HFFc6 (cell line): ENCODE measurements at places on chromosomes 7 and 10.
A peak's percentile ranks its signal among the peaks of the same experiment; 100 is the strongest.

- DNase-seq, result peak; percentile 49
Observed at GRCh38 chr7:44448922-44449583, 41.4 kb downstream of the NUDCD3 start.

DNA sequence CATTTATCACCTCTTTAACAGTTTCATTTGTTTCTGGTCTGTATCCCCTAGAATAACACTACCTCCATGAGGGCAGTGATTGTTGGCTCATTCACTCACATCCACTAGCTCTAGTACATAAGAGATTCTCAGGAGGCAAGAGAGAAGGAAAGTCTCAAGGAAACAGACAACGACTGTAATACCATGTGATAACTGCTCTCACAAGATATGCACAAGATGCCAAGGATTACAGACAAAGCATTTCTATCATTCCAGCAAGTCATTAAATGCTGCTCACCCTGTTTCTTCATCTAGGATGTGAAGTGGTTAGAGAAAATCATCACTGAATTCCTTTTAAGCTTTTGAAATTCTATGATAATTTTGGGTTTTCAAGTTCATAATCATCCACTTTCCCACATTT, 115.3 kb downstream of the HIBADH start:
- peak; percentile 37 for DNase-seq

DNA sequence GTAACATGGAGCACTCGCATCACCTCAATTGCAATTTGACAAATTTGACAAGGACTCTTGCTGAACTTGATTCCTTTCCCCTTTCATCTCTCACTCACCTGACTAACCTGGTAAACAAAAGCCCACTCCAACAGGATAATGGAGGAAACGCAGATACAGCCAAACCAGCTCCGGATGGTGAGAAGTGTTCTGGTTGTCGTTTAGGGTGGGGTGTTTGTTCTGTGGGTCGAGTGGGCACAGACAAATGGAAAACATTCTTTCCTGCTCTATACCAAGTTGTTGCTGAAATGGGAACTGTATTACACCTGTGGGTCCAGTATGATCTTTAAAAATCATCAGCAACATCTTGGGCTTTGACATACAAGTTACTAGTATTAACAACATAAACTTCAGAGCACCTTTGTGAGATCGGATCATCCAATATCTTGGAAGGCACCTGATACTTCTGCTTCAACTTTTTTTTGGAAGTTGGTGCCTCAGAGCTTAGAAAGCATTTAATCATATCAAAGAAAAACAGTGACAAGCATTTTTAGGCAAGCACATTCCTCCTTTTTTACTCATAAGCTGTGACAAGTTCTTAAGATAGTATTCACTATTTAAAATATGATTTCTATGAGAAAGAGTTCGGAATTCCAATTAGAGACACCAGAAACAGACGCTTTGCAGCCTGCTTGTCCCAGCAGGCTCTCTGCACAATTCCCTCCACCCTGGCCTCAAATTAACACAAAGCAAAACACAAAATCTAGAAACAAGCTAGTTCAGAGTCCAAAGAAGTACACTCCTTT, 58.1 kb downstream of the CCDC186 start:
- peak; percentile 8 for DNase-seq

- no peak for DNase-seq
Observed at GRCh38 chr10:123771877-123772644, 105.9 kb downstream of the GPR26 start.

- no peak for DNase-seq
Observed at GRCh38 chr7:44224080-44224973, 23.5 kb downstream of the YKT6 start.

DNA sequence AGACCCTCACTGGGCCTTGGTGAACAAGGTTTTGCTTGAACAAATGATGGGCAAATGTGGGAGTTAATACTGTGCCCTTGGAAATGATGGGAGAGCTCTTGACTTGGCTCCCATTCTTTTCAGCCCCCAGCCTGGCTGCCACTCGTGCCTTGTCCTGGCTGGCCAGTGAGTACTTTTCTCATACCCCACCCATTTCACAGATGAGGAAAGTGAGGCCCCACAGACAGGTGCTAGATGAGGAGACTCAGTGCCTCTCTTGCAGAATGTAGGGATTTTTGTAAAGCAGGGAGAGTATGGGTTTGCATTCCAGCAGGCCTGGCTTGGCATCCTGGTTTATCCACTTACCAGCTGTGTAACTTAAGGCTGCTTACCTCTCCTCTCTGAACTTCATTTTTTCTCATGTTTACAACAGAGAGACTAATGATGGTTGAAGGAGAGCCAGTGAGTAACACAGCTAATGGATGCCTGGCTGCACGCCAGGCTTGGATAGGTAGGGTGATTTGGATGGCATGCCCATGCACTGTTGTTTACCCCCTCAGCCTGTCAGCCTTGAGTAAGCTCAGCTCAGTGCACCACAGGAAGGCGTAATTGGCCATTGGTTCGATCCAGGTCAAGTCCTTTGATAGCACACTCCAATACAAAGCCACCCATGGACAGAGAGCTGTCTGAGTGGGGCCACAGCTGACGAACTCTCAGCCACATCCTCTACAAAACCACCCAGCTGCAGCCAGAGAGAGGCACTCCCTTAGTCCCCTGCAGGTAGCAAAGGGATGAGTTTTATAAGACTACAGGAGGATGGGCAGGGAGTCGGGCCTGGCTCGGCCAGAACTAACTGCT, 436.8 kb downstream of the RPS24 start:
- no peak for DNase-seq

- DNase-seq, result peak; percentile 40
Observed at GRCh38 chr7:131071786-131072504, 255.7 kb upstream of the MKLN1 start.

- no peak for DNase-seq
Observed at GRCh38 chr7:122842971-122843370, 43.3 kb downstream of the CADPS2 start.

DNA sequence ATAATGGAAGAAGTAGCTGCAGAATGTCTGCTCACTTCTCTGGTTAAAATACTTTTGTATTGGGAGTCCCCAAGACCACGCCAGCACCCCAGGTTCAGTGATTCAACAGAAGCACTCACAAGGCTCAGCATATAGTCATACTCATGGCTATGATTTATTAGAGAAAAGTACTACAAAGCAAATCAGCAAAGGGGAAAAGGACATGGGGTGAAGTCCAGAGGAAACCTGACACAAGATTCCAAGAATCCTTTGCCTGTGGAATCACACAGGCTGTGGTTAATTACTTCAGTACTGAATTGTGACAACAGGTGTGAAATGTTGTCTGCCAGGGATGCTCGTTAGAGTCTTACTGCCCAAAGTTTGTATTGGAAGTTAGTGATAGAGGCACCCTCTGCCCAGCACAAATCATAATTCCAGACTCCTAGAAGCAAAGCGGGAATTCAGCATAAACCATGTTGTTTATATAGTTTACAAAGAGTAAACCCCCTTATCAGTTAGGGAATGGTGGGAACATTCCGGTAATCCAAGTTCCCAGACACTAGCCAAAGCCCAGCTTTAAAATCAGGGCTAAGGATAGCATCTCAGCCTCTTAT, 79.4 kb downstream of the HYCC1 start:
- DNase-seq, result peak; percentile 43

DNA sequence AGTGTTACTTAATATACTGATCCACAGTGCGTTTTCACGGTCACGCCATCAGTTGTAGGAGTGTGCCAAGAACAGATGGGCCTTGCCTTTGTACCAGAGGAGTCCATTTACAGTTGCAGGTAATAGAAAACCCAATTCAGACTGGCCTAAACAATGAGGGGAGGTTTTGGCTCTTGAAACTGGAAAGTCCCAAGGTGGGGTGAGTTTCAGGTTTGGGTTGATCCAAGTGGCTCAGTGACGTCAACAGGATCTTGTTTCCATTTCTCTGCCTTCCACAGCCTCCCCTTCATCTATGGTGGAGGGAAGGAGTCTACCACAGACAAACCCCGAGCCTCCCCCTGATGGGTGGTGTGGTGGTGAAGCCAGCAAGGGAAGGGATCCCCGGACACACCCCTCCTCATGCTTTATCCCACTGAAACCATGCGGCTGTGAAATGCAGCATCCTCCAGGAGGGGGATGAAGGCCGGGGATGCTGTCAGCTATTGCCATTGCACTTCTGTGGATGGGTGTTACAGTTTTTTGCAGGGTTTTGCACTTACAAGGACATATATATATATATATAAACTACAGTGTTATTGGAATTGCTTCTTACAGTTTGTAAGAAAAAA, 14.8 kb upstream of the SH2D4B start:
- DNase-seq, result no peak

DNA sequence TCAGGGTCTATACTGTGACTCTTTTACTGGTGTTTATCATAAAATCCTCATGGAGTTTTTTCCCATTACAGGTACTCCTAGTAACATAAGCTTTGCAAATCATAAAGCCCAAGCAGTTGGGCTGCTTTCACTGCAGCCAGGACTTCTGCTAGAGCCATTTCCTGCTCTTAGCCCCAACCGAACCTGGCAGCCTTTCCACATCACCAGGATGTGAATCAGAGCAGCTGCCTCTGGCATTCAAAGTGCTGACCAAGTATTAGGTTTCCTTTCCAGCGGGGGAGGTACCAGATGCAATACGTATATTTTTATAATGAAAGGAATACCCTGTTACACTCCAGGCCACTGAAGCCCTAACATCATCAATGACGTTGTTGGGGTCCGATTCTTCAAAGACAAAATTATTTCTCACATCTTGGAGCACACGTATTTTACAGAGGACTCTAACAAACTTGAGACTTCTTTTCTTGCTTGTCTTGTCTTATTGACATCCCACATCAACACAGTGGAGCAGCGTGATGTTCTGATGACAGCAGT, 3.6 kb upstream of the HTR5A start:
- DNase-seq, result peak; percentile 67

- no peak for DNase-seq
Observed at GRCh38 chr7:83476511-83477050, 172.4 kb downstream of the SEMA3E start.

- DNase-seq, result no peak
Observed at GRCh38 chr10:101903827-101904550, 60.4 kb upstream of the KCNIP2 start.

GRCh38 chr7:90957883-90958282, 306.4 kb upstream of the FZD1 start:
- DNase-seq, result no peak

DNA sequence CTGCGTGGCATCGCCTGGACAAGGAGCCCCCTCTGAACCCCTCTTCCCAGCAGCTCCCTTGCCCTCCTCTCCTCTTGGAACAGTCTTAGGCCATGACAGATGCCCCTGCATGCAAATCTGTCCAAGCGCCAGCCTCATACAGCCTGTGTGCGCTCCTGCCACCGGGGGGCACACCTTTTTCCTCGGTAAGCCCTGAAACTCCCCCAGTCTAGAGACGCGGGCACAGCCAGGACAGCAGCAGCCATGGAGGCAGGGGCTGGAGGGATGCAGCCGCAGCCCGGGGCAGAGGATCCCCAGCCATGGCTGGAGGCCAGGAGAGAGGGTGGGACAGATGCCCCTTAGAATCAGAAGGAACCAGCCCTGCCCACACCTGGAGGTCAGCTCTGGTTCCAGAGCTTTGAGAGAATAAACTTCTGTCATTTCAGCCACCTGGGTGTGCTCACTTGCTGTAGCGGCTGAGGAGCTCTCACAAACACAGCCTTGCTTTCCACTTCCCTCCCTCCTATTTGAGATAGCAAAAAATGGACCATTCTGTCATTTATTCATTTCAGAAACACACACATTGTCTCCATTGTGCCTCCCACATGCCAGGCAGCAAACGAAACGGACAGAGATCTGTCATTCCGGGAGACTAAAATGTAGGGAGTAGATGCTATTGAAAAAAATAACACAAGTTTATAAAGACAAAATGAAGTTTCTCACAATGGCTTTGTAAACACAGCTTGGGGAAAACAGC, 241.5 kb downstream of the WDR37 start:
- no peak for DNase-seq

GRCh38 chr7:40470817-40471216, 336.0 kb downstream of the SUGCT start:
- no peak for DNase-seq

DNA sequence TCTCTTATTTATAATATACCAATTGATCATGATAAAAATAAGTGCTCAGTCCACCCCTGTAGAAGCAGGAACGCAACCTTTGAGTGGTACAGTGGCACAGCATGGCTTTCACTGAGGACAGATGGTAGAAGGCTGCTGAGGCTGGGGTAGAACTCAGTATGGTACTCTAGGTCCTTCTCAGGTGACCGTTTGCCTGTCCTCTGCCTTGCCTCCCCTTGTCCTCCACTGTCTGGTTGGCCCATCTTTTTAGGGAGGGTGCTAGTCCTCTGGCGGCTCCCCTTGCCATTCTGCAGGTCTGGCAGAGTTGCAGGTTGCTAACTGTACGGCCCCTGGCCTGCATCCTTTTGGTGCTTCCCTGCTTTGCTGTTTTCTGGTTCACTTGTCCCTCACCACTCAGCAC, 27.3 kb downstream of the SLC18A2 start:
- no peak for DNase-seq

- DNase-seq, result no peak
Observed at GRCh38 chr10:44967616-44968015, 8.0 kb downstream of the RASSF4 start.

DNA sequence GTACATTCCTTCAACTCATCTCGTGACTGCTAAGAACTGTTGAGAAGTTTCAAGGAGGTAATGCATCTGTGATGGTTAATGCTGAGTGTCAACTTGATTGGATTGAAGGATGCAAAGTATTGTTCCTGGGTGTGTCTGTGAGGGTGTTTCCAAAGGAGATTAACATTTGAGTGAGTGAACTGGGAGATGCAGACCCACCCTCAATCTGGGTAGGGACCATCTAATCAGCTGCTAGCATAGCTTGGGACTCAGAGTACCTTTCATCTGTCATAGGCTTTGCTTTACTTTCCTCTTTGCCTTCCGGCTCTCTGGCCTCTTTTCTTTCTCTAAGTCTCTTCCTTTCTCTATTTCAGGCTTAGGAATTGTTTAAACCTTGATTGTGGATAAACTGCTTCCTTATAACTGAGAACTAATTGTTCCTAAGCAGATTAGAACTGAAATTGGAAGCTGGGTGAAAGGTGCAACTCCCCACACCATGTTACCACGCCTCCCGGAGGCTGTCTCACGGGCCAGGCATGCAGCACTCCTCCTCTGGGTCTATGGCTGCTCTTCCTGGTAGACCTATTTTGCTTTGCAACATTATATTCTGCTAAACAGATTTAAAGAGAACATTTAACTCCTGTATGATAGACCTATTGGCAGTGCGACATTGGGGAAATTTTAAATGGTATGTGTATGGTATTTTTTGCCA, 298.2 kb downstream of the CCSER2 start:
- no peak for DNase-seq
